Naive thymus-derived CD8-positive, alpha-beta T cell (primary cell): ENCODE measurements at places on chromosomes 12 and 14.
A peak's percentile ranks its signal among the peaks of the same experiment; 100 is the strongest.

GRCh38 chr14:72524295-72524629 lies 369.6 kb downstream of the DPF3 start:
- no peak for DNase-seq

DNA sequence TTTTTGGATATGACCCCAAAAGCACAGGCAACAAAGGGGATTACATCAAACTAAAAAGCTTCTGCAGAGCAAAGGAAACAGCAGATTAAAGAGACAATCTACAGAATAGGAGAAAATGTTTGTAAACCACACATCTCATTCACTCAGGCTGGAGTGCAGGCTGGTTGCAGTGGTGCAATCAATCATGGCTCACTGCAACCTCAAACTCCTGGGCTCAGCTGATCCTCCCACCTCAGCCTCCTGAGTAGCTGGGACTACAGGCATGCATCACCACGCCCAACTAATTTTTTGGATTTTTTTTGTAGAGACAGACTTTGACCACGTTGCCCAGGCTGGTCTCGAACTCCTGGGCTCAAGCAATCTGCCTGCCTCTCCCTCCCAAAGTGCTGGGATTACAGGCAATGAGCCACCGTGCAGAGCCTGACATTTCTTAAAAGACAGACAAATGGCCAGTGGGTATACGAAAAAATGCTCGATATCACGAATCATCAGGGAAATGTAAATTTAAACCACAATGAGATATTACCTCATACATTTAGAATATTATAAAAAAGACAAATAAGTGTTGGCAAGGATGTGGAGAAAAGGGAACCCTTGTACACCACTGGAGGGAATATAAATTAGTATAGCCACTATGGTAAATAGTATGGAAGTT lies 9.8 kb downstream of the NCKAP5L start:
- no peak for DNase-seq

- no peak for DNase-seq
Observed at GRCh38 chr12:131674373-131674772, 36.5 kb upstream of the SFSWAP start.

GRCh38 chr12:85424581-85425348 lies 144.7 kb downstream of the ALX1 start:
- no peak for DNase-seq

DNA sequence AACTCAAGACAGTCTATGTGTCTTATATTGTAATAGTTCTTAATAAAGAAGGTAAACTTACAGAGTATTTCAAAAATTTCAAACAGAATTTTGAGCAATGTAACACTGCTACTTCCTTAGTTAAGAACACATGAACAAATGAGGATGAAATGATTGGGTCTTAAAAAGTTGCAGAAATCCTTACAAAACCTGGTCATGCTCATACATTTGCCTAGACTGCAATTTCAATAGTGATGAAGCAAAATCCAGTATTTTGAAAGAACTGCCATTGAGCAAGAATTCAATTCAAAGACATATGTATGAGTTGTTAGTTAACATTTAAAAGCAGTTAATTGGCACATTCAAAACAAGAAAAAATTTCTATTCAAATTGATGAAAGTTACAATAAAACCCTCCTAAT lies 17.8 kb upstream of the HIF1A start:
- no peak for DNase-seq

- no peak for DNase-seq
Observed at GRCh38 chr14:58082011-58082410, 70.0 kb downstream of the ARMH4 start.

- no peak for DNase-seq
Observed at GRCh38 chr12:46265734-46266133, 3.1 kb downstream of the SLC38A1 start.

- DNase-seq: no peak
Observed at GRCh38 chr12:108683906-108684556, 47.3 kb downstream of the CORO1C start.

DNA sequence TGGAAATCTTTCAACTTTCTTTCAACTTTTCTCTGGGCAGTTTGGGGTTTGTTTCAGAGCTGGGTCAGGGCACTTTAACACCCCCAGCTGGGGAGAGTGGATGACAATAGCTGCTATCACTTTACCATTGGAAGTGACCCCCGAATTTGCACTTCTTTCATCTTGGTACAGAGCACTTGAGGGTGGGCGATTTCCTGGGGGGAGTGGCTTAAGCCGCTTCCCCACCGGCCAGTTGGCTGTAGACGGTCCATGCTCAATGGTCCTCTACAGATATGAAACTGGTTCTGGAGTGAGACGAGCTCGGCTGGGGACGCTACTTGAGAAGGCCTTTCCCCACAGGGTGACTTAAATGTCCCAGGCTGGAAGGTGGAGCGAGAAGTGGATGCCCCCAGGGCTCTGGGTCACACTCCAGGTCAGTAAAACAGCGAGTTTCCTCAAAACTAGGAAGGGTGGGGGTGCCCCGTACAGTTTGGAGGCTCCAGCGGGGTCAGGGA lies at the start of gene VRTN:
Gene VRTN, plus strand, starts transcription at position 231 of the 494 bp plus-strand sequence. CDS start 8,313 bp downstream, outside the sequence.
- DNase-seq: no peak

DNA sequence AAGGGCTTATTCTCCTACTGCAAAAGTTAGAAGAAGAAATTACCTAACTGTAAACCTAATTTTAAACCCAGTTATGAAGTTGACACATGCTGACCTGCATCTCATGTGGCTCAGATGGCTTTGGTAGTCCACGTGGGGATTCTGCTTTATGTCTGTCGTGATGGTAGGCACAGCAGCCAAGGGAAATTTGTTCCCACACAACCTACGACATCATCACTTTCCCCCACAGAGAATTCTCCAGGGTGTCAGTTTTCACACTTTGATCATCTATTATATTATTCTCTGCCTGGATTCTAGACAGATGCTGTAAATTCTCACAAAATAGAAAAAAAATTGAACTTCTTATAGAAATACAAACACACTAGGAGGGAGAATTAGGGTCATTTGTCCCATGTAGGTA lies 70.6 kb downstream of the PTHLH start:
- no peak for DNase-seq

GRCh38 chr12:9149372-9149771 lies 33.7 kb upstream of the A2M start:
- DNase-seq: no peak

- DNase-seq: peak; percentile 90
Observed at GRCh38 chr14:105974902-105975301, 448.5 kb downstream of the TMEM121 start.

- no peak for DNase-seq
Observed at GRCh38 chr12:95942101-95942523, 302 bp downstream of the CCDC38 start.

GRCh38 chr12:109998241-109998903 lies 858 bp upstream of the ANKRD13A start:
- no peak for DNase-seq

DNA sequence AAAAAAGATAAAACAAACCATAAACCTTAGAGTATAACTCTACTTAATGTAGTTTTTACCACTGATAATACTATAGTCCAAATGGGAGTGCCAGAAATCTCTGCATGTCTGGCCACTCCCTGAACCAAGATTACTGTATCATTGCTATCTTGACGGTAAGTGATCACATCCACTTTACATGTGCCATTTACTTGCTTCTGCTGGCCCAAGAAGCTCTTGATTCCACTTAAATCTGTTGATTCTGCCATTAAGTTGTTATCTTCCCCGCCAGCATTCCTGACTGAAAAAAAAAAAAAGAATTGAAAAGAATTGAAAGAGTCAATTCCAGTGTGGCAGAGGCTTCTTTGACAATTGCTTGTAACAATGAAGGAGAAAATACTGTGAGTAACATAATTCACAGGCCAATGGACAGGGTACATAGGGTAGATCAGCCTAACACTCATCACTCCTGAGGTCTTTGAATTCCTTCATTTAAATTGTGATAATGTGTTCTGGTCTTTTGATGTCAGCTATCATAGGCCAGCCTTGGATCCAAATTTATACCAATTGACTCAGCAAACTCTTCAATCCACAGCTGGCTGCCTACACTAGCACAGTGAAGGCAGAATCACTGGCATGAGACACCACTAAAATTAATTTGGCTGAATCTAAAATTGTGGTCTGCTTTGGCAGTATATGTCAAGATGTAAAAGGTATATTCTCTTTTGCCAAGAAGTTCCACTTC lies 665.2 kb upstream of the FLRT2 start:
- no peak for DNase-seq

DNA sequence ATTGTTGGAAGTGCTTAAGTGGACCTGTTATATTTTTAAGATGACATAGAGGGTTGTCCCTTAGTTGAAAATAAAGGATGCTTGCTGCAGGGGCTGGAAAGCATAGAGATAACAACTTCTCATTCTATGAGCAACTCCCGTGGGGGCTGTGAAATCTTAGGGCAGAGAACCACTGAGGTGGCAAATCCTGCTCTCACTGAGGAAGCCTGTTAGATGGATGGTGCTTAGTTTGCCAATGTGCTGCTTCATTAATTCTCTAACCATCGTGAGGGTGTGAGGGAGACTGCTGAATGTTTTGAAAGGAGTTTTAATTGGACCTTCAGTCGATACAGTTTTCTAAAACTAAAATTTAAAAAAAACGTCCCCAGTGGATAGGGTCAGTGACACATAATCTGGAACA lies 46.5 kb downstream of the PTPRO start:
- no peak for DNase-seq

DNA sequence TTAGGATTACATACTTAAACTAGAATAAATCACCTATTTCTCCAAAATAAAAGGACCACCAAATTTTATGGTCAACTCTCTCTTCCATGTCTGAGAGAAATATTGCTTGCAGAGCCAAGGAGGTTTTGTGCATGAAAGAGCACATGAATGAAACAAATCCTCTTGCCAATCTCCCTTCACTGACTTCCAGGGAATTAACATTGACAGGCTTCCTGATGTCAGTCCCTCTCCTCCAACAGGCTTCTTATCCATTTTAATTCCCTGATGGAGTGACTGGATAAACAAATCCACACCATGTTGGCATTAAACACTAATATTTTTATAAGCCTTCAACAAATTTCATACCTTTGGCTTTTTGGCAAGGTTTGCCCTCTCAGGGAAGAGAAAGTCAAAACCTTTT lies 45.3 kb upstream of the CNTN1 start:
- DNase-seq: no peak

GRCh38 chr12:6552140-6552551 lies 3.7 kb downstream of the IFFO1 start:
- no peak for DNase-seq

GRCh38 chr12:26088998-26089397 lies 35.8 kb downstream of the BHLHE41 start:
- no peak for DNase-seq

- no peak for DNase-seq
Observed at GRCh38 chr14:80491131-80491530, 279.8 kb upstream of the DIO2 start.

DNA sequence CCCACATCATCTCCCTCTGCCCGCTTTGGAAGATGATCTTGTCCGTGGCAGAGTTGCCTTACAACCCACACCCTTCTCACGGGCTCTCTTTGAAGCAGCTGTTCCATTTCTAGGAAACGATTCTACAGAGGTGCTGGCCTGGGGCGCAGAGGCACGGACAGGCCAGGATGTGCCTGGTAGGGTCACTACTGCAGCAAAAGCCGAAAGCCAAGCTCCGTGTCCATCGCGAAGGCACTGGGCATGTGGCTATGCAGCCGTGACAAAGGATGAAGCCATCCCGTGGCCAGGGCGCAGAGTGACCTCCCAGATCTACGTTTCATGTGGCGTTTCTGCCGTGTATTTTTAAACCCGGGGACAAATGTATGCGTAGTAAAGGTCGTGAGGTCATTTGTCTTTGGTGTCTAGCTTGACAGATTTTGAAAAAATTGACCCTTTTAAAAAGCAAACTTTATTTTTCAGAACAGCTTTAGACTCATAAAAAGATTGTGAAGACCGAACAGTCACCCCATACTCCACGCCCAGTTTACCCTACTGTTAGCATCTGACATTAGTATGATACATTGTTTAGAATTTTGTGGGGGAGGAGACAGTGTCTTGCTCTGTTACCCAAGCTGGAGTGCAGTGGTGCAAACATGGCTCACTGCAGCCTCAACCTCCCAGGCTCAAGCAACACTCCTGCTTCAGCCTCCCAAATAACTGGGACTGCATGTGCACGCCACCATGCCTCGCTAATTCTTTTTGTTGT lies 40.4 kb upstream of the NCOR2 start:
- DNase-seq: no peak

DNA sequence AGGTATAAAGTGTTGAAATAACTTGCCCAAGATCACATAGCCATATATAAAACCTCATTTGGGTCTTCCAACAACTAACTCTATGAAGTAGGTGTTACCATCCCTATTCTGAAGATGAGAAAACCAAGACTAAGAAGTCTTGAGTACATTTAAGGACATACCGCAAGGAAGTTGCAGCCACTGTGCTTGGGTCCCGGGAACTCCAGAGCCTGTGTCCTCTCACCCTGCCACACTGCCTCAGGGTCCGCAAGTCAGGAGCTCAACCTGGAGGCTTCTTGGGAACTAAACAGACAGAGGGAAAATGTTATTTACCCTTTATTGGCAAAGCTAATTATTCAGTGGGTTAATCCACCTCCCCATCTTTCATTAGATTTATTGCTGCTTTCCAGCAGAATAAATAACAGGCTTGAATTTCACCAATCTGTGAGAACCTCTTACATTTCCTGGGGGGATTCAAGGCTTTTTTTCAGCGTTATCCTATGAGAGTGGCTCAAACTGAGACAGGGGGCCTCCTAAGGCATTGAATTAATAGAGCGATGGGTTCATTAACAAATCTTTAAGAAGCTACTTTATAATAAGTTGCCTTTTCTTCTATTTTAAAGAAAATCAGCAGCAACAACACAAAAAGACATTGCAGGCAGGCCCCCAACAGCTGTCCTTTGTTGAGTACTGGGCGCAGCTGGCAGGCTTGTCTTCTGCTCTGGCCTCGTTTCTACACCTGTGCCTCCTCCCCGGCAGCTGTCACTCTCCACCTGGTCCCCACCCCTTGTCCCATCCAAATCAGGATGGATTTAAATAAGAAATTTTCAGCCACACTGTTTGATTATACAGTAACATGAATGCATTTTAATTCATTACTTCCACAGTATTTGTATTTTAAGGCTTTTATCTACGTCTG lies 25.3 kb downstream of the PHLDA1 start:
- DNase-seq: no peak

DNA sequence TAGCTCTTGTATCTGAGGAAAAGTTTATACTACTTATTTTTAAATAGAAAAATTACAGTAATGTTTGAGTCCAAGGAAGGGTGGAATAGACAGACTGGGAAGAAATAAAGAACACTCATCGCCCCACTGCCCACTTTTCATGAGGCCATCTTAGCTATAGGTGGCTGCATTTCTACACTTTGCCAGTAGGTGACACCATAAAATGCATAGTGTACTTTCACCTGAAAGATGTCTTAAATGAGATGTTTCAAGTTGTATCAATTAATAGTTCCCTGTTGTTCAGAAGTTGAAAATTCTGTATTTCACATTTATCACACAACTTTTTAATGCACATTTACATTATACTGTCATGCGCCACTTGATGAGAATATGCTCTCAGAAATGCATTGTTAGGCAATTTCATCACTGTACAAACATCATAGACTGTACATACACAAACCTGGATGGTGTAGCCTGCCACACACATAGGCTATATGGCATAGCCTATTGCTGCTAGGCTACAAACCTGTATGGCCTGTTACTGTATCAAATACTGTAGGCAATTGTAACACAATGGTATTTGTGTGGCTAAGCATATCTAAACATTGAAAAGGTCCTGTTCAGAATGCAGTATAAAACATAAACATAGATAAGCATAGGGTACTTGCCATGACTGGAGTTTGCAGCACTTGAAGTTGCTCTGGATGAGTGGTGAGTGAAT lies 27.6 kb downstream of the PMCH start:
- DNase-seq: no peak
